AG08395 (cell line): ENCODE measurements at places on chromosomes 3 and 15.

DNA sequence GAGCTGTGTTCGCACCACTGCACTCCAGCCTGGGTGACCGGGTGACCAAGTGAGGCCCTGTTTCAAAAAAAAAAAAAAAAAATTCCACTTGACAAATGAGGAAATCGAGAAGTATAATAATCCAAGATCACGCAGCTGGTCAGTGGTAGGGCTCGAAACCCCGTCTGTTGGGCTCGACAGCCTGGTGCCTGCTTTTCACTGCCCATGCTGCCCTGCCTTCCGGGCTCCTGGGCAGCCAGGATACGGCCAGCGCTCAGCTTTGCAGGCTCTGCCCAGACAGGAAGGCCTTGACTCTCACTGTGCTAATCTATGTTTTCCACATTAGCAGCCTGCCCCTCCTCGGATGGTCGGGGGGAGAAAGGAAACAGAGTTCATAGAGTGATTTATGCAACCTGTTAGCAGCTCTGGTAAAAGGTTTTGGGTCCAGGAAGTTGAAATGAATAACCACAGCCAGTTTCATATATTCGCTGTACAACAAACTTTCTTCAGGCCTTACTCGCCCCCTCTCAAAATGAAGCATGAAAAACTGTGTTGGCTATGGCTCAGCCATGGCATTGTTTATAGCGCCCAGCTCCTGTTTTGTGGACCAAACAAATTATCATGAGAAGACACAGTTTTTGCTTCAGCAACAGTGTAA is 108.8 kb downstream of the XXYLT1 start:
- DNase-seq, result peak; percentile 17

DNA sequence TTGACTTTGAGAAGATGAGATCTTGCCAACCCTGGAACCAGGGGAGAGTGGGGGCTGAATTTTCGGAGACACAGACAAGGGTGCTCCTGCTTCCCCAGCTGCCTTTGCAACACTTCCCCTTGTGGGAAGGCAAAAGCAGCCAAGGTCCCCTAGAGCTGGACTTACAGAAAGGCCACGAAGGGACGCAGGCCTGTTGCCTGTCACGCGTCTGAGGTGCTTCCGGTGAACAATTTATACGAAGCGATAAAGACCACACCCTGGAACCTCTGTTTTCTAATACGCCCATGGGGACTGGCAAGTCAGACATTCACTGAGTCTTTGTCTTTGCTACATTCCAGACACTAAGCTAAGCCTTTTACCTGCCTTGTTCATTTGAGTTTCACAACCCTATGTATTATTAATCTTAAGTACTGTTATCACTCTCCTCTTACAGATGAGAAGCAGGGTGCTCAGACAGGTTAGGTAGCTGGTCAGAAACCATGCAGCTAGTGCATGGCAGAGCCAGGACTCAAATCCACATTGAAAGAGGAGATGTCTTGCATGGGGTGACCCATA is 13.2 kb downstream of the MEGF11 start:
- no peak for DNase-seq

GRCh38 chr3:140399871-140400270 is 278.0 kb upstream of the TRIM42 start:
- no peak for DNase-seq

- DNase-seq, result no peak
Observed at GRCh38 chr15:66211670-66212562, 41.6 kb downstream of the MEGF11 start.
